ENCODE measurements at places on chromosomes 5 and 9.

GRCh38 chr9:34591917-34592866 is 2.7 kb upstream of the CNTFR start:
- DNase-seq, result no peak

GRCh38 chr5:18752317-18752716 is 1118.1 kb downstream of the TAF11L14 start:
- DNase-seq, result no peak

DNA sequence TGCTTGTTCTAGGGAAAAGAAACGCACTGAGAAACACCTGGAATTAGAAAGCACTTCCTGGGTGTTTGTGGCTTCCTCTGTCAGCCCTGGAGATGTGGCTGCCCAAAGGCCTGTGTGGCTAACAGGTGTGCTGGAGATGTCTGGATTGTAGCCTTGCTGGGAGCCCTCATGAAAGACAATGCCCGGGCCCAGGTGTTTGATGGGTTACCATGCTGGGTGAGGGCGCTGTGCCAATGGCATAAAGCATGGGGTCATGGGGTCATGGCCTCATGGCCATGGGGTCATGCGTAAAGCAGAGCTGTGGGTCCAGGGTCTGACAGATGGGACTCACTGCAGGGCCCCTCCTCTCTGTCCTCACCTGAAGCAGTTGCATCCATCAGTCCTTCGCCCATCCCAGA is 21.6 kb downstream of the ANKRD33B start:
- DNase-seq, result no peak

DNA sequence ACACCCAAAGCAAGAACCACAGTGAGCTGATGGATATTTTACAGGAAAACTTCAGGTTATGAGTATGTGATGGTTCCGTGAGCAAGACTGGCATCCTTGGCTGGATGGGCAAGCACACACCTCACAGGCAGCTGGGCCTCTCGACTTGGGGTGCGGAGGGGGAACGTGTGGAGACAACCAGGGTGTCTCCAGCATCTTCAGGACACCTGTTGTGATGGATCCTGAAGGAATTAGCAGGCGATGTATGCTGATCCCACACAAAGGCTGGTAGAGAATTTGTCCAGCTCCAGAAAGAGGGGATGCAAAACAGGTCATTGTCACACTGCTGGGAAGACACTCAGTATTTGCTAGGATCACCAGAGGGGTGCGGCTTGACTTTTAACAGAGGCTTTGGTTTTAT is 42.7 kb downstream of the SECISBP2 start:
- DNase-seq, result no peak

DNA sequence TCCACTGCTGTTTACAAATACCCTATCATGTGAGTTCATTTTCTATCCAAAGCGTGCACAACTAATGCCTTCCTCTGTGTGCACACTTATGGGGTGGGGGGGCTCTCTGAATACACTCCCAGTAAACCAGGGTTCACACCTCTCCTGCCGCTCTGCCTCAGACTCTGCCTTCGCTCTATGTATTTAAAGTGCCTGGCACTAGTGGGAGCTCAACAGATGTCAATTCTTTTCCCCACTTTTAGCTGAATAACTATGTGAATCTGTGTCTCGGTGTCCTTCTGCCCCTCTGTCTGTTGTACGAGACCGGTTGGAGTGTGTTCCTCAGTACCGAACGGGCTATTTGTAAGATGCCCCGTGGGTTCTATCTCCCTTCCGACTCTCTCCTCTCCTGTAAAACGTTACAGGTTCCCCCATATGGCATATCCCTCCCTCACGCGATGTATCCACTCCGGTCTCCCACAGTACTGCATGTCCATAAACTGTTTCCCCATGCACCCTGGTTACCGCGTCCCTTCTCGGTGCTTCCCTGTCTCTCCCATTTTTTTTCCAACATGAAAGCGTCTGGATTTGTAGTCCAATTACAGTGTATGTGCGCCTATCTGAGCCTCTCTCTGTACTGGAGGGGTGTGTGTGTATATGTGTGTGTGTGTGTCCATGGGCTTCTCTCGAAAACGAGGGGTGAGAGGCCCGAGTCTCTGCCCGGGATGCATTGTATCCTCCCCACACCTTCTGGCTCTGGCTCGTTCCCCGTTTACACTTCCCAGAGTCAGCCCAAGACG is 1.6 kb downstream of the ELL2 start:
- no peak for DNase-seq

DNA sequence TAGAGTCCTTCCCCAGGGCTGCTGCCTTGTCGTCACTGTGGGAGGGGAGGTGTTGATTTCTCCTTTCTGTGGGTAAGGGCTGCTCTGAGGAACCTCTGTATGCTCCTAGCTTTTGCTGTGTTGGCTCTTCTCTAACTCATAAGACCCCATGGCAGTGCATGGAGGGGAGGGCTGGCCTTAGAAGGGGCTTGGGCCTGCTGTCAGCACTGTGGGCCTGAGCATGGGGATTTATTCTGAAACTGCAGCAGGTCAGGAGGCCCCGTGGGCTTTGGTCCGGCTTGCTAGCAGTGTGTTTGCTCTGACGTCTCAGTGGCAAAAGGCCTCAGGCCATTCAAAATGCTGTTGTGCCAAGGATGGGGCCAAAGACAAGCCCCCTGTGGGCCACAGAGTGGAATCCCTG is 6.8 kb downstream of the FGF18 start:
- no peak for DNase-seq

- no peak for DNase-seq
These were observed 391.2 kb downstream of the HINT1 start for GRCh38 chr5:130773813-130774212.

Data from thyroid gland (tissue), 4 donors.